Foreskin fibroblast (primary cell): ENCODE measurements at places on chromosomes 16 and 17.

DNA sequence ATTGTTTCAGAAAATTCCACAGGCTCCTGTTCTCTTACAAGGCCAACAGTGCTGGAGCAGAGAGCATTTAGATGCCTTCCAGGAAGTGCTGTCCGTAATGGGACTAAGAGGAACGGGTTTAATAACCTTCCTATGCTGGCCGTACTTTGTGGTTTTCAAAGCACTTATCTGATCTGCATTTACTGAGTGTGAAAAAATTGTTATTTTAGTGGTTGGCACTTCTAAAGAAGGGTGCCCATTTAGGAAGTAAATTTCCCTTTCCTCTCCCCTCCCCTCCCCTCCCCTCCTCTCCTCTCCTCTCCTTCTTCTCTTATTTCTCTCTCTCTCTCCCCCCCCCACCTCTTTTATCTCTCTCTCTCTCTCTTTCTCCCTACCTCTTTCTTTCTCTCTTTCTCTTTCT is 72.0 kb upstream of the DNAJA2 start:
- no peak for DNase-seq

- no peak for DNase-seq
Observed at GRCh38 chr16:85192238-85193114, 80.2 kb upstream of the CIBAR2 start.

- DNase-seq, result no peak
Observed at GRCh38 chr16:13153696-13154095, 252.3 kb downstream of the SHISA9 start.

GRCh38 chr17:32723310-32723955 is 153.5 kb downstream of the MYO1D start:
- DNase-seq, result no peak

DNA sequence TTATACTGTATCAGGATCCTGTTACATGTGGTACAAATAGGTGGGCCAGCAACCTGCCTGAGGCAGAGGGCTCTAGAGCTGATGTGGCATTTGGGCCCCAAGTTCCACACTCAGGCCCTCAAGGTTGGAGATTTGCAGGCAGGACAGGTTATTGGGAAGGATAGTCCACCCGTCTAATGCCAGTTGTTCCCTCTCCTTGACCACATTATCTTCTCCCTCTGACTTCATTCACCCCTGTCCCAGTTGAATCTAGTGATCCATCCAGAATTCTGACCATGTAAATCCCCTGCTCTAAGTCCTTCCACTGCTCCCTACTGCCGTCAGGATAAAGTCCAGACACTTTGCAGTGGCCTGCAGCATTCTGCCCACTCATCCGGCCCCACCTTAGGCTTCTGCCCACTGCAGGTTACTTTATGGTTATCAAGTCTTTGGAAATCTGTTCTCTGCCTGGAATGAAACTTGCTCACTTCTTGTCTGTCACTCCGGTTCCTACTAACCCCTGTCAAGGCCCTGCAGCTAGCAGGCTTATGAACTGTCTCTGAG is 1.9 kb upstream of the NFATC3 start:
- DNase-seq, result no peak

DNA sequence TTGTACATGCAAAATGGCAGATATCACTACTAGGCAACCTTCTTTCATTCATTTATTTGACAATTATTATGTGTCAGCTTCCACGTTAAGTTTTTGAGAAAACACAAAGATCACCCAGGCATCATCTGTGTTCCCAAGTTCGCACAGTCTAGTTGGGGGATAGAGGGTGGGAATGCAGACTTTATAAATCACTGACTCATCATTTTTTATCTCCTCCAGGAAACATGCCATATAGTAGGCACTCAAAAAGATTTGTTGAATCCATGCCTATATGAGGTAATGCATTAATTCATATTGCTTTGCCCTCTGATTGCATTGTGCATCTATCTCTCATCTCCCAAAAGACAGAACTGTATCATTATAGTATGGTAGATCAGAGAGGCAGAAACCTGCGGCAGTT is 196.8 kb upstream of the TOX3 start:
- DNase-seq, result no peak
